Breast epithelium (tissue), 4 donors: ENCODE measurements at places on chromosomes 11 and 22. TPM values are rescaled to one million over a fixed set of nuclear protein-coding genes. Genes with fewer than 3 reads are reported as not detected.

DNA sequence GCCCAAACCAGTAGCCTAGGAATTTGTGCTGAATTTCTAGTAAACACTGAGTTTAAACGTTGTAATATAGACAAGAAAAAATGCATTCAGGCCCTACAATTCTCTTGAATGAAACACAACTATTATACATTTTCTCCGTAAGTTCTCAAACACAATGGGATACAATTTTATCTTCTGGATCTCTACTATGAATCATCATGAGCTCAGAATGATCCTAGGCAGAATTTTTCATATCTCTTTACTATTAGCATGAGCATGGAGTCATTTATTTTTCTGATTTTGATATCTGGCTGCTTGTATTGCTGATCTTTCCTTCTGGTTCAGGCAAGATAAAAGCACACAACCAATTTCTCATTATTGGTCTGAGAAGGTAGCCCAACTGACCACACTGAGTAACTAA lies 1123.4 kb upstream of the RAG2 start:
- DNase-seq, result no peak

DNA sequence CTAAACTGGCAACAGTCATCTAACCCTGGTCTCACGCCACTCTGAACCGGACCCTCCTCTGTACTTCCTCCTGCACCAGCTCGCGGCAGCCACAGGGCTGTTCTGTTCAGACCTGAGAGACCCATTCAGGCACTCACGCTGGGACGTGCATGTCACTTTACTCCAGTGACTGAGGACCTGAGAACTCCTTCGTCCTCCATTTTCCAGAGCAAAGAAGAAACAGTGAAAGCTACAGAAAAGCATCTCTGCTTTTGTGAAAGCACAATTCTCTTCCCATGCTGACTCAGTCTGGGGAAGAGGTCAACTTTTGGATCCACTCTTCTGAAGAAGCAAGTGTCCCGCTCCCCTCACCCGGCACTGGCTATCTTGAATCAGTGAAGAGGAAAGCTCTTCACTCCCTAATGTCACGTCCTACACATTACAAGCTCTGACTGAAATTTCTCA lies 24.5 kb downstream of the PISD start:
- DNase-seq, result no peak

- no peak for DNase-seq
These were observed 3.8 kb downstream of the MAP4K2 start for GRCh38 chr11:64799256-64799622.

- DNase-seq, result no peak
These were observed 2.9 kb downstream of the C1QTNF5 start for GRCh38 chr11:119337581-119338317.

GRCh38 chr11:127789927-127790326 lies 789.4 kb upstream of the KIRREL3 start:
- no peak for DNase-seq

Gene PRR33
- total RNA-seq, result not detected

GRCh38 chr11:121337740-121338272 lies 45.2 kb downstream of the SC5D start:
- no peak for DNase-seq
